ENCODE measurements at places on chromosomes 6 and 20.

- DNase-seq = no peak
Observed at GRCh38 chr6:3005874-3006273, 6.2 kb downstream of the NQO2 start.

- no peak for DNase-seq
Observed at GRCh38 chr6:128512296-128512695, 8.1 kb downstream of the PTPRK start.

- DNase-seq = no peak
Observed at GRCh38 chr20:13654463-13655023, 15.8 kb upstream of the TASP1 start.

GRCh38 chr6:56433119-56433518 lies 185.7 kb upstream of the COL21A1 start:
- DNase-seq = no peak

DNA sequence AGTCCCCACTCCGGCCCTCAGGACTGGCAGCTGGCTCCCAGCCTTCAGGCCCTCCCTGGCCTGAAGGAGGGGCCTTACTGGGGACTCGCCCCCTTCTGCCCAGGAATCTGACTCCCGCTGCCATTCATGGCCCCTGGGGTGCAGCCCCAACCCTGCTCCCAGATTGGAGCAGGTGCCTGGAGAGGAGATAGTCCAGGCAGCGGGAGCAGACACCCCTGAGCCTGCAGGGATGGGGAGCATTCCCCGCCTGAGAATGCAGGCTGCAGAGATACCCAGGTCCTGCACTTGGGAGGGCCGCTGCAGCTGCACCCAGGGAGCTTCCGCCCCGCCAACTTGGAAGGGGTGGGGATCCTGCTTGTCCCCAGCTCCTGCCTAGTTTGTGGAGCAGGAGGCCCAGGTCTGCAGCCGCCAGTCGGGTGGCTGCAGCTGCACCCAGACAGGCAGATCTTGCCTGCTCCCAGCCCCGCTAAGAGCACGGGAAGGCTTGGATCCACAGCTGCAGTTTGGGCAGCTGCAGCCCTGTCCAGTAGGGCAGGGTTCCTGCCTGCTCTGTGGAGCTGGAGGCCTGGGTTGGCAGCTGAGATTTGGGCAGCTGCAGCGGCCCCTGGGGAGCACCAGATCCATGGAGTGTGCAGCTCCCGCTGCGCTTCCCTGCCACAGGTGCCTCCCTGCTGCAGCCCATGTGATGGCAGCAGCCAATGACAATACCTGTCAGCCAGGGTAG lies 5.2 kb downstream of the GTSF1L start:
- no peak for DNase-seq

GRCh38 chr6:28407401-28407800 lies 7.9 kb upstream of the ZSCAN12 start:
- DNase-seq = no peak

GRCh38 chr6:113488061-113488460 lies 369.1 kb upstream of the MARCKS start:
- no peak for DNase-seq

DNA sequence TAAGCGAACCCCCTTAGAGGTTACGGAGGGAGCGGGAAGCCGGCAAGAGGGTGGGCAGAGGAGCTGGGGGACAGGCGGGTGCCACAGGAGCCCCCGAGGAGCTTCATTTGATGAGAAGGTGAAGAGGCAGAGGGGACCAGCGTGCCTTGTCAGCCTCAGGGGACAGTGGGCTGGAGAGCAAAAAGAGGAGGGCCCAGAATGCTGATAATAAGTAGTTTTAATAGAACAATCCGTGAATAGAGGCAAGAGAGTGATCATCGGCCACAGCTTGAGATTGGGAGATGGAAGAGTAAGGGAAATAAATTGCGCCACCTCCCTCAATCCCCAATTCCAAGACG lies 1.3 kb downstream of the COL19A1 start:
- no peak for DNase-seq

- DNase-seq = no peak
Observed at GRCh38 chr6:168675375-168675774, 234.4 kb downstream of the SMOC2 start.

GRCh38 chr6:85641522-85641896 lies 1.2 kb downstream of the SYNCRIP start:
- no peak for DNase-seq

GRCh38 chr6:41692080-41692675 lies 43.2 kb downstream of the TFEB start:
- no peak for DNase-seq

GRCh38 chr6:12710921-12711320 lies 5.6 kb upstream of the PHACTR1 start:
- no peak for DNase-seq

DNA sequence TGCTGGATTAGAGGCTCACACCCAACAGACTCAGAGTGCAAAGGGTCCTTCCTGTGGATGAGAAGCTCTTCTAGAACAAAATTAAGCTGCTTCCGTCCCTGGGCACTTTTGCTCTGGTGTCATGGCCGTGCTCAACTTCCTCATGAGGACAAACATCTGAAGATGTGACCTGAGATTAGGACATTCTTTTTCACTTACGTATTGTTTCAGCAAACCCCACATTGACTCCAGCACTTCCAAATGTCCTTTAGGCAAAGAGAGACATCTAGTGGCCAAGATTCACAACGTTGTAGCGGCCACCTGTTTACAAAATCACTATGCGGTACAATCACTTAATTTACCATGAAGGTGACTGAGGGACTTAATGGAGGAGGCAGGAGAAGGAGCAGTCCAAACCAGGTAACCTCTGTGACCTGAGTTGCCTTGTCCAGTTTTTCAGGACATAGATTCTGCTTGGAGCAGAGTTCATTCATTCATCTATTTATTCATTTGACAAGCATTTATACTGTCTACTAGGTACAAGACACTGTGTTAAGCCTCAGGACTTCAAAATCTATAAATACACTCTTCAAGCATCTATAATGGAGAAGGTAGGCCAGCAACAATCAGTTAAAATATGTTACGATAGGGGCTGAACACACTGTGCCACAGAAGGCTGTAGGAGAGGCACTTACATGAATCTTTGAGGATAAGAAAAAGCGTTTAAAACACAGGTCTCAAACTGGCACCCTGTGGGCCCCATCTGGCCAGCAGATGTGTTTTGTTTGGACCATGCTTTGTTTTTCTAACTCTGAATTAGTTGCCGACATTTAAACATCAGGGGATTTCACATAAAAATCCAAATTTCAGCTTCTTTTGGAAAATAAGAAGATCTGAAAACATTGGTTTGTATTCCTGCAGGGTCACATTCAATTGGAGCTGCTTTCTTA lies 5.6 kb upstream of the ADGRF1 start:
- no peak for DNase-seq

DNA sequence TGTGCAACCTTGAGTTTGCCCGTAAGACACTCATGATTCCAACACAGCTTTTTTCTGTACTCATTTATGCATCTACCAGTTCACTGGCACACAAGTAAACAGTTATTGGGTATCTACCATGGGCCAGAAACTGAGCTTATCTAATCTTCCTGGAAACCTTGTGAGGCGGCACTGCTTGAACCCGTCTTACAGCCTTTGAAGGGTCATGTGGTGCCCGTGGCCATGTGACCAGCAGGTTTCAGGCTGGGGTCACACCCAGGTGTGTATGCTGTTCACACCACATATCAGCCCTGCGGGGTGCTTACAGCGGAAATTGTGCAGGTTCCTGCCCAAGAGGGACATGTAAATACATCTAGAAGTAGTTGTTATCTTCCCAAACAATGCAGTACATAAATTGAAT lies 6.1 kb downstream of the THBD start:
- DNase-seq = no peak

GRCh38 chr20:58634059-58634458 lies 17.0 kb upstream of the STX16 start:
- no peak for DNase-seq

- DNase-seq = no peak
Observed at GRCh38 chr6:116380346-116380745, 9.6 kb downstream of the DSE start.

- DNase-seq = no peak
Observed at GRCh38 chr6:85975957-85976356, 333.3 kb upstream of the SYNCRIP start.

GRCh38 chr6:64357430-64357829 lies 721.8 kb downstream of the PHF3 start:
- no peak for DNase-seq

DNA sequence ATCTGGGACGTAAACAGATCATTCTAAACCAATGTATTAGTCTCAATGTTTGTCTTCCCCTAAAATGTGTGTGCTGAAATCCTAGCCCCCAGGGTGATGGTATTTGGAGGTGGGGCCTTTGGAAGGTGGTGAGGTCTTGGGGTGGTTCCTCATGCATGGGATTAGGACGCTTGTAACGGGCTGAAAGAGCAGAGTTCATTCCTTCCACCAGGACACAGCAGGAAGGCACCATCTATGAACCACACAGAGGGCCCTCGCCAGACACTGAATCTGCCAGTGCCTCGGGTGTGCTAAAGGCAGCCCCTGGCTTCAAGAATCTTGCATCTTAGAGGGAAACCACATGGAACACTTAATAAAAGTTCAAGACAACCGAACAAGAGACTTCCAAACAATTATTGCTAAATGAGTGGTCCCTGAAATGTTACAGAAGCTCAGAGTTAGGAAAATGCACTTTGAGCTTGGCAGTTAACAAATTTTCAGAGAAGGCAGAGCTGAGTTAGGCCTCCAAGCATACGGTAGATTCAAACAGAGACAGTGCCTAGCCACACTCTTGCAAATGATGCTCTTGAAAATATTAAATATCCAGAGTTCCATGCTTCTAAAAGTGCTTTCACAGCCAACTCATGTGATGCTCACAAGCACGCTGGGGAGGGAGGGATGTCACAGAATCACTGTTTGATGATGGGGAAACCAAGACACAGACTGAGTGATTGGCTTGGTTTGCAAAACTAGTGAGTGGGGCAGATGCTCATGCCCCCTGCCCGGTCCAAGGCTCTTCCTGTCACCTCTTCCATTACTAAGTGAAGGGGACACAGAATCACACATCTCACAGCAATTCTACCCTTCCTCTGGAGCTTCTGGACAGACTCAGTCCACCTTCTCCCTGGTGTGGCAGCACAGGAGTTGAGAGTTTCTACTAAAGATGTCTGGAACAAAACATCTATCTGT lies 27.4 kb downstream of the TBC1D7 start:
- DNase-seq = no peak

DNA sequence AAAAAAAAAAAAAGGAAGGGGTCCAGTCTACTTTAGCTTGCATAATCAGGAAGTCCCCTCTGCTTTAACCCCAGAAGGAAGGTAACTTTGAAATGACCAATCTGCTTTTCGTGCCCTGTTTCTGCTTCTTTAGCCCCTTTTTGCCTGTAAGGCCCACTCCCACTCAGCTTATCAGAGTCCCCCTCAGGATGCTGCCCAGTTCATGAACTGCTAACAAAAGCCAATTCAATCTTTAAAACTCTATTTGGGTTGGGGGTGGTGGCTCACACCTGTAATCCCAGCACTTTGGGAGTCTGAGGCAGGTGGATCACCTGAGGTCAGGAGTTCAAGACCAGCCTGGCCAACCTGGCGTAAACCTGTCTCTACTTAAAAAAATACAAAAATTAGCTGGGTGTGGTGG lies 12.3 kb downstream of the GHRH start:
- DNase-seq = no peak

- DNase-seq = no peak
Observed at GRCh38 chr6:149694921-149695320, 23.0 kb downstream of the LATS1 start.

- no peak for DNase-seq
Observed at GRCh38 chr6:157322792-157323254, 496 bp downstream of the TMEM242 start.

- DNase-seq = peak; percentile 28
Observed at GRCh38 chr6:44655412-44656342, 268.2 kb downstream of the CDC5L start.

DNA sequence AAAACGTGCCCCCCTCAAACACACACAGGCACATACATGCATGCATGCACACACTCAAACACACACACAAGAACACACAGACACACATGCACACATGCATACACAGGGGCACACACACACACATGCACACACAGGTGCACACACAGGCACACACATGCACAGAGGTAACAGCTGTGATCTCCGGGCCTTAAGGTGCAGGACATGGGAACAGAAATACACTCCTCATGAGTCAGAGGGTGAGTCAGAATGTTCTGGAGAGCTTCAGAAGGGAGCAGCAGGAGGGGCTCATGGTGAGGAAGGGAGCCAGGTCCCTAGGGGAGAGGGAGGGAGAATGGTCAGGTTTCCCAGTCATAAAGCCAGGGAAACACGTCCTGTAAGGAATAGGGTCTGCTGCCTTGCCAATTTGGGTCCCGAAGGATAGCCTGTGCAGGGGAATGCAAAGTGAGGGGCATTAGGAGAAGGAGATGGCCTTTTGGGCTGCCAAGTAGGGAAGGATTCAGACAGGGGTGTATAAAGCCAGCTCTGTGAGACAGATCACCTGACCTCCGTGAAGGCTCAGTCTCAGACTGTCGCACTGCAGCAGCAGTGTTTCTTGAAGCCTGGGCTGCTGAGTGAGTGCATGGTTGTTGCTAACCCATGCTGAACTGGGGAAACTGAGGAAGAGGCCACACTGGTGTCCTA lies 123.9 kb downstream of the MAFB start:
- no peak for DNase-seq

DNA sequence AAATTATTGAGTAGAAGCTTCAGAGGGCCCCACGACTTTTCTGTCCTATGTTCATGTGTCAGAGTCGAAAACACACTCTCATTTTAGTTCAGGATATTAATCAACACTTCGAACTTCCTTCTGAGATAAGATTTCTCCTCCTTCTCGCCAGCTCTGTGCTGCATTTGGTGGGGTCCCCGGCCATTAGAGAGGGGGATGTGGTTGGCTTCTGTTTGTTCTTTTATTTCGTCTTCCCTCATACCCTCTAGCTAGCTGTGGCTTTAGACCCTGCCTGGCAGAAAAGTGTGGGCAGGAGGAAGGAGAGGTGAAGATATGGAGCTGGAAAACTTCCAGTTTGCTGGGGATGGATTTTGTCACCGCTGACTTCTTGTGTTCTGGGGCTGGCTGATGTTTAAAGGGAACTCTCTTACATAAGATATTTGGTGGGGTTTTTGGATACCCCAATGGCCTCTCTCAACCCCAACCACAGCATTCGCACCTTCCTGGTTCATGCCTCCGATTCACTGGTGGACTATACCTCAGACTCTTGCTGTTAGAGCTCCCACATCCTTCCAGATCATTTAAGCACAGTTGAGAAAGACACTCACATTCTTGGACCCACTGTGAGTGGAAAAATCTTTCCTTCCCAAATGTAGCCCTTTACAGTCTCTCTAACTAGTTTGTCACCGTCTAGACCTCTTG lies 30.7 kb upstream of the TMX4 start:
- DNase-seq = no peak

- DNase-seq = no peak
Observed at GRCh38 chr6:80530103-80530502, 423.6 kb downstream of the BCKDHB start.

- DNase-seq = no peak
Observed at GRCh38 chr6:39053016-39053624, 4.5 kb downstream of the GLP1R start.

GRCh38 chr6:15400572-15401004 lies 154.7 kb downstream of the JARID2 start:
- DNase-seq = no peak

GRCh38 chr6:152225241-152225934 lies 411.8 kb downstream of the SYNE1 start:
- DNase-seq = no peak

GRCh38 chr6:103870970-103871369 lies 988.7 kb downstream of the HACE1 start:
- DNase-seq = no peak

Measured in GOT3 (cell line).